ENCODE measurements at places on chromosomes 12 and 14.

DNA sequence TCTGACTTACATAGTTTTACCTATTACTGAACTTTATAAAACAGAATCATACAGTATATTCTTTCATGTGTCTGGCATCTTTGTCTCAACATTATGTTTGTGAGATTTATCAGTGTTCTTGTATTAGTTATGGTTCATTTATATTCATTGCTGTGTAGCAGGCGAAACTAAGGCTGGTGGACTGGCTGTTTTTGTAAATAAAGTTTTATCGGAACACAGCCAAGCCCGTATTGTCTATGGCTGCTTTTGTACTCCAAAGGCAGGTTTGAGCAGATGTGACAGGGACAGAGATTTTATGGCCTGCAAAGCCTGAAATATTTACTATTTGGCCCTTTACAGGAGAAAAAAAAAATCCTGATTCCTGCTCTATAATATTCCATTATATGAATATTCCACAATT lies 405.8 kb upstream of the RGS6 start:
- no peak for DNase-seq

- no peak for DNase-seq
These were observed 182.4 kb upstream of the TBX3 start for GRCh38 chr12:114866331-114866730.

- DNase-seq = no peak
These were observed 17.4 kb downstream of the GPRC5D start for GRCh38 chr12:12934556-12934955.

GRCh38 chr12:102816816-102817434 lies 100.1 kb downstream of the PAH start:
- DNase-seq = peak; percentile 33

All from bronchial epithelial cell (primary cell).